ENCODE measurements at places on chromosomes 11 and 22. TPM values are rescaled to one million over a fixed set of nuclear protein-coding genes. Genes with fewer than 3 reads are reported as not detected.

Gene SLC37A2
- total RNA-seq = 2.0 TPM

Gene PDHX
- 94.0 TPM for total RNA-seq

Gene CLDN5
- 44.3 TPM for total RNA-seq

Gene NCAPD3
- 5.5 TPM for total RNA-seq

Gene MRGPRX4
- not detected for total RNA-seq

Gene MFRP
- not detected for total RNA-seq

DNA sequence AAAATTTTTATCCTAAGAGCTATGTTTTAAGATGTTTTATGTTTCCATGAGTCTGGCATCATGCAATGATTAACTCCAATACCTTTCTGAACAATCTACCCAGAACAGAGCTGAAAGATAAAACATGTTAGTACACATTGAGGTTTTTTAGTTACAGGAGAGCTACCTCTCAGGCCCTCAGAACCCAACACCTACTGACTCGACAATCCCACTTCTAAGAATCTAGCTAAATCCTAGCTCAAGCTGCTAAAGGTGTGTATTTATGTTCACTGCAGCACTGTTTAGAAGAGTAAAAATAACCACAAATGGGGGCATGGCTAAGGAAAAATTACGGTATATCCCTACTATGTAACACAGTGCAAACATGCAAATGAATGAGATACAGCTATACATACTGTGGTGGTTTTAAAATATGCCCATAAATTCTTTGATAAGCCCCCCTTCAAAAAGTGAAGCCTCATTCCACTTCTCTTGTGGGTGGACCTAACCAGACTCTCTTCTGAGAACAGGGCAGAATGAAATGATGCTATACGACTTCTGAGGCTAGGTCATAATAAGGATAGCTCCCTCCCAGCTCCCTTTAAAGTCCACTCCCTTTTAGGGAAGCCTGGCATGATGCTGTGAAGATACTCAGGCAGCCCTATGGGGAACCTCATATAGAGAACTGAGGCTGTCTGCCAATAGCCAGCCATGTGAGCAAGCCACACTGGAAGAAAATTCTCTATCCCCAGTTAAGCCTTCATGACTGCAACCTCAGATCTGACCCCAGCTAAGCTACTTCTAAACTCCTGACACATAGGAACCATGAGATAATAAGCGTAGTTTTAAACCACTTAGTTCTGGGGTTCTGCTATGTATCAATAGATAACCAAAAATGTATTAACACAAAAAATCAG lies 29.5 kb downstream of the TMEM123 start:
- no peak for DNase-seq

- DNase-seq = no peak
Measured at GRCh38 chr22:24502034-24502433, 6.9 kb downstream of the UPB1 start.

DNA sequence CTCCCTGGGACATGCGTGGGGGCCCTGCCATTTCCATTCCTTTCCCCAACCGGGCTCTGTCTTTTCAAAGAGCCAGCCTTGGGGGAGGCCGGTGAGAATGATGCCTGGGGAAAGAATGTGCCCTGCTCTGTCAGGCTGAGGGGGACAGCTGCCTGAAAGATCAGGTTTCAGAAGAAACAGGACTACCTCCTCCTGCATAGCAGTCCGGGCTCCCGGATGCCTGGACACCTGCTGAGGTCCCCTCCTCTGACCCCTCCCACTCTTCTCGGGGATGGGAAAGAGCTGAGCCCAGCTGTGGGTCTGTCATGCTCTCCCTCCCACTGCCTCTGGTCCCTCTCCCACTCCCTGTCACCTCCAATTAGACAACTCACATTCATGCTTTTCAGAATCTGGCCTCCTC lies 41.8 kb upstream of the CDON start:
- no peak for DNase-seq

DNA sequence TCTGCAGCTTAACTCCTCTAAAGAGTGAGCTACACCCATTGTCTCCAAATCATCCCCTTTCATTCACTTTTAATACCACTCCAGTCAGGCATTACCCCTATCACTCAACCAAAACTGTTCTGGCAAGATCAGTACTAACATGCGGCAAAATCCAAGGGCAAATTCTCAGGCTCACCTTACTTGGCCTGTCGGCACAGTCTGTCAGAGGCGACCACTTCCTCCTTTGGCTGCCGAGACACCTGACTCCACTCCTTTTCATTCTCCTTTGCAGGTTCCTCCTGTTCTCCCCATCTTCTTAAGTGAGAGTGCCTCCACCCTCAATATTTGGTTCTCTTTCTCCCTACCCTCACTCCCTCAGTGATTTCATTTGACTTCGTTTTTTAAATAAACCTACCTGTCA lies 4.2 kb downstream of the C11orf91 start:
- no peak for DNase-seq

DNA sequence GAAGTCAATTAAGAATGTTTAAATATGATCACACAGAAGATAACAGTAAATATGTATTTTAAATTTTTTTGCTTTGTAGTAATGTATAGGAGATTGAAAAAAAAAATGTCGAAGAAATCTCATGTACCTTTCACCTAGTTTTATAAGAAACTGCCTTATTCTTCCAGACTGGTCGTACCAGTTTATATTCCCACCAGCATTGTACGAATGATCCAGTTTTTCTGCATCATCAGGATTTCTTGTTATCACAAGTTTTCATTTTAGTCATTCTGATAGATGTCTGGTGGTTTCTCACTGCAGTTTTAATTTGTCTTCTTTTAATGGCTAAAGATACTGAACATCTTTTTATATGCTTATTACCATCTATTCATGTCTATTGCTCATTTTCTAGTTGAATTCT lies 101.8 kb upstream of the CTSC start:
- DNase-seq = no peak

DNA sequence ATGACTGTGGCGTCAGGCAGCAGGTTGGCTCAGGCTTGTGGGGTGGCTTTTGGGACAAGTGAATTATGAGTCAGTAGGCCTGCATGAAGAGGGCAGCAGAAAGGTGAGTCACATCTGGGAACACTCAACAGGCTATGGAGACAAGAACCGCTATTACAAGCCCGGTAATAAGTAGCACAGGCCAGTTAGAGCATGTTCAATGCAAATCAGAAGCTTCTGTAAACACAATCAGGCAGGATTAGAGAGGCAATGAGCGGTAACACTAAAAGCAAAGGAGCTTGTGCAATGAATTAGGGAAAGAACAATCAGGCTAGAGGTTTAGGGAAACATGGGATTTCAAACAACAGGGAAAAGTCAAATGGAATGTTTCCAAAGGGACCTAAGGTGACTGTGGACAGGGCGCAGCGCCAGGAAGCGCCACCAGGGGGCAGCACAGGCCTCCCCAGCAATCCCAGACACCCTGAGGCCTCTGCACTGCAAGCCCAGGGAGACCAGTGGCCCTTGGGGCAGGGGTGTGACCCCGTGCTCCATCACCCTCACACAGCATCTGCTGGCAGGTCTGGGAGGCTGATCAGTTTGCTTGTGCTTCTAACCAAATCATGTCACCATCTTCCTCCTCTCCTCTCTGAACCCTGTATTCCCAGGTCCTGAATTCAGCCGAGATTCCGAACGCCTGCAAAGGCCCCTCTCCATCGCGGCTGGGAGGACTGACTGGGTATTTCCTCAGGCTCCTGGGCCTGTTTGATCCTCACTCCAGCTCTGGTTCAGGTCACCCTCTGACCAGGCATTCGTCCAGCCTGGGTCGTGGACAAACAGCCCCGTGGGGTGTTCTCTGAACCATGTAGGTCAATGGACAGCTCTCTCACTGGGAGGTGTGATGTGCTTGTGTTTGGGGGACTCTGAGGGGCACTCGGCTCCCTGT lies 50.0 kb downstream of the C11orf58 start:
- DNase-seq = no peak

DNA sequence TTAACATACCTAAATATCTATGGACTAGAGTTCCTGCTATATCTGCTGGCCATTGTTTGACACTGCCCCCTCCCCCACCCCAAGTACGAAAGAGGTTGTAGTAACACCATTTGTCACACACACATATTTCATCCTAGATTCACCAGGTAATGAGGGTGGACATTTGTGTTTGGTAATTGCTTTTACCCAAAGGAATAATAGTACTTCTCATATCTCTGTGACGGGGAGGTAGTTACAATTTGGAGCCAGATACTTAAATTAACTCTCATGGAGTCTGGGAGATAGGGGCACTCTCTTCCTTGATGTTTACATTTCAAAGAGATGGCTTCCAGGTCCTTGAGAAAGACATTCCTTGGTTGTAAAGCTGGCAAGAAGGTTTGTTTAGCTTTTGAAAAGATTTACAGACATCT lies 38.7 kb downstream of the REXO2 start:
- no peak for DNase-seq

DNA sequence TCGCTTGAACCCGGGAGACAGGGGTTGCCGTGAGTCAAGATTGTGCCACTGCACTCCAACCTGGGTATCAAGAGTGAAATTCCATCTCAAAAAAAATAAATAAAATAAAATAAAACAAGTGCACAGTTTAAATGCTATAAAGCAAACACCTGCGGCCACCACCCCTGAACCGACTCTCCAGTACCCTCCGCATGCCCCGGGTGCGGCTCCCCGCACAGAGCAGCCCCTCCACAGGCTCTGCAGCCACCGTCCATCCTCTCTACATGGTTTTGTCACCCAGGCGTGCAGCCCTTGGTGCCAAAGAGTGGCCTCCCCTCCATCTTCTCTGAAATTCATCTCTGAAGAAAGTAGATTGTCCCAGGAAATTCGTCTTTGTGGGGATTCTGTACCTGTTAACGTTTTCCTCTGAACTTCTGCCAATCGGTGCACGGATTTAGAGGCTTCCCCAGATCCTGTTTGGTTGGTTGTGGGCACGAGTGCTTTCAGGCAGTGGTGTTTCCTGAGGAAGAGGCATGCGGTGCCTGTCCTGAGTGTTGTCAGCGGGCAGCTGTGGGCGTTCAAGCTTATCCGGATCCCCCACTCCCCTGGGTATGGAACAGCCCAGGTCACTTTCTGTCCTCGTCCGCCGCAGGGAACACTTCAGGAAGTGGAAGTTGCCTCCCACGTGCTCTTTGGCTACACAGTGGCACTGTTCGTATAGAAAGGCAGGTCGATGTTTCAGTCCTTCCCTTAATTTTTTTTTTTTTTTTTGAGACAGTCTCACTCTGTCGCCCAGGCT lies 4.1 kb downstream of the MIOX start:
- DNase-seq = no peak

DNA sequence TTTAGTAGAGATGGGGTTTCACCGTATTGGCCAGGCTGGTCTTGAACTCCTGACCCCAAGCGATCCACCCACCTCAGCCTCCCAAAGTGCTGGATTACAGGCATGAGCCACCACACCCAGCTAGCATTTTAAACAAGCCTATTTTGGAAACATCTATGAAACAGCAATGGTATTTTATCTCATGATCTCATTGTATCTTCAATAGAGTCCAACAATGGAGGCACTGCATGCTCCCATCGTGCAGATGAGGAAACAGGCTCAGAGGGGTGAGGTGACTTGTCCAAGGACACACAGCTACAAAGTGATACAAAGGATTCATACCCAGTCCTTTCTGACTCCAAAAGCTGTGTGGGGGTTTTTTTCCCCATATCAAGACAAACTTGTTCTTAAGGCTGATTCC lies 39.0 kb upstream of the RTL6 start:
- no peak for DNase-seq

- no peak for DNase-seq
Measured at GRCh38 chr11:34318111-34319037, 39.4 kb downstream of the ABTB2 start.

- DNase-seq = no peak
Measured at GRCh38 chr11:57432714-57433163, 5.8 kb upstream of the SLC43A3 start.

DNA sequence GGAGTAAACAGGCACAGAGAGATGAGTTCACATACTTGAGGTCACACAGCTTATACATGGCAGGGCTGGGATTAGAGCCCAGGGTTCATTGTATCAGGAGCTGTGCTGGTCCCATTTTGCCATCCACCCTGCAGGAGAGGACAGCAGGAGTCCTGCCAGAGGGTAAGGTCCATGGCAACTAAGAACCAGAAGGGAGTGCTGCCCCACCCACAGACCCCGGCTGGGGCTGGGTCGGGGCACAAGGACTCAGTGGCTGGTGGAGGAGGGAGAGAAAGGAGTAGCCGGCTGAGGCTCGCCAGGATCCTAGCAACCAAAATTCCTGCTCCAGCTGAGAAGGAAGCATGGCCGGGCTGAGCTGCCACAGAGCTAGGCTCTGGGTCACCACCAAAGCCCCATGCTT lies 25.9 kb upstream of the TP53I11 start:
- no peak for DNase-seq

- DNase-seq = no peak
Measured at GRCh38 chr11:14132312-14132711, 169.8 kb downstream of the SPON1 start.

DNA sequence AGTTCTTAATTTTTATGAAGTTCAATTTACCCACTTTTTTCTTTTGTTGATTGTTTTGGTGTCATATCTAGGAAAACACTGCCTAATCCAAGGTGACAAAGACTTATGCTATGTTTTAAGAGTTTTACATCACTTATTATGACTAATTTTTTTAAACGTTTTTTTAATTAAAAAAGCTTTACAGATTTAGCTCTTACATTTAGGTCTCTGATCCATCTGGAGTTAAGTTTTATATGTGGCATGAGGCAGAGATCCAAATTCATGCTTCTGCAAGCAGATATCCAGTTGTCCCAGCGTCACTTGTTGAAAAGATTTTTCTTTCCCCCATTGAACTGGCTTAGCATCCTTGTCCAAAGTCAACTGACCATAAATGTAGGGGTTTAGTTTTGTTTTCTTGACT lies 72.6 kb downstream of the PACSIN2 start:
- no peak for DNase-seq

DNA sequence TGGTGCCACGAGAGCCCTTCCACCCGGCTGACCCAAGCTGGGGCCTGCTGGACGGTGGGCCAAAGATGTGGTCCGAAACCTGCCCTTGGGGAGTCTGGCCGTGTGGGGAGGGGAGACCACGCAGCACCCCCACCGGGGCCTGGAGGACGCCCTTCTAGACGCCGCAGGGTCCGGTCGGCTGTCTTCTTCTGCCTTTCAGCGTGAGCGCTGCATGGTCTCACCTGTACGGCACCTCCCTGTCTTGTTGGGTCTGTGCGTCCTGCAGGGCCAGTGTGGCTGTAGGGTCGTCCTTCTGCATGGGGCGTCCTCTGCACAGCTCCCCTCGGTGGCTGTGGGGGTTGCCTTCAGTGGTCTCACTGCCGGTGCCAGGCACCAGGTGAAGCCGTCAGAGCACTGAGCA lies 2.8 kb downstream of the BRSK2 start:
- DNase-seq = no peak

GRCh38 chr11:13261591-13262061 lies 16.0 kb upstream of the BMAL1 start:
- DNase-seq = no peak
